ENCODE measurements at places on chromosomes 6 and 20.

DNA sequence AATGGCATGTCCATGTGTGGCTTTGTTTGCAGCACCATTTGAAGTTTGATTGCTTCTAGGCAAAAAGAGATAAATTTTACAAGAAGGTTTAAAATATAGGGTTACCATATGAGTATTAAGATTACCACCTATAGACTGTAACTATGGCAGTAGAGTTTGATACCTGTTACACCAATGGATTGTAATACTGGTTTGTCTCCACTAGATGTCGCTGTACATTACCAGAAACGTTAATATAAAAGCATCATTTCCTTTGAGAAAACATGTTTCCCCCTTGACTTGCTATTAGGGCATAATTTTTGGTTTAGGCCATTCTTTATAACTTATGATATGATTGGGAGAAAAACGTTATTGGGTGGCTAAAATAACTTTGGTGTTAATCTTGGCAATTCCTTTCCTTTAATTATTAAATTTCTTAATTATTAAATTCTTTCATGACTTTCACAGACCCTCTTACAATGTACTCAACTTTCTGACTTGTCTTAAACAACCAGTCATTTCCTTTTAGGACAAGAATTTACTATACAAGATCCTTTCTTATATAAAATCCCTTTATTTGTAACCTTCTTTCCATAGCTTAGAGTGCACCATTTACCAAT, 42.8 kb downstream of the HLA-DPB1 start:
- peak; percentile 53 for DNase-seq

DNA sequence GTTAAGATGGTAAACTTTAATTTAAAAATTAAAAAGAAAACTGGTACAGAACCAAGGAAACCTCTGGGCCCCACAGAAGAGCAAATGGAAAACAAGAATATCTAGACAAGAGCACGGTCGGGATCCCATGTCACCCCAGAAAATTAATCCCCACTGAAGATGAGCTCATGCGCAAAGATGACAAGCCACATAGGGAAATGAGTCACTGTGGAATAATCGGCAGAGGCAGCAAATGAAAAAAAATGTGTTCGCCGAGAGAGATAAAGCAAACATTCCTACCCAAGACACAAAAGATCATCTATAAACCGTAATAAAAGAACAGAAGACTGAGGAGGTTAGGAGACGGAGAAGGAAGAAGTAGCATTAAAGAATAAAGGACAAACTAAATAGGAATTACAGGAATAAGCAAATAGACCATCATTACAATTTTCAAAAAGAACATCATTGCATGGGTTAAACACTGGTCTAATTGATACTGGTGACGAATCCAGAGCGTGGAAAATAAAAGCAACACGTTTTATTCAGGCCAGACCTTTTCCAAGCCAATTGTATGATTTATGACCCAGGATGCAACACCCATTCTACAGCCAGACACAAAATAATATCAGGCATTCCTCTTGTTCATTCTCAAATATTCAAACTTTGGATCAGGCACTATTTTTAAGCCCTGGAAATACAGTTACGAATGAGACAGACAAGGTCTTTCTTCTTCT, 138.0 kb upstream of the ARID1B start:
- DNase-seq, result no peak

DNA sequence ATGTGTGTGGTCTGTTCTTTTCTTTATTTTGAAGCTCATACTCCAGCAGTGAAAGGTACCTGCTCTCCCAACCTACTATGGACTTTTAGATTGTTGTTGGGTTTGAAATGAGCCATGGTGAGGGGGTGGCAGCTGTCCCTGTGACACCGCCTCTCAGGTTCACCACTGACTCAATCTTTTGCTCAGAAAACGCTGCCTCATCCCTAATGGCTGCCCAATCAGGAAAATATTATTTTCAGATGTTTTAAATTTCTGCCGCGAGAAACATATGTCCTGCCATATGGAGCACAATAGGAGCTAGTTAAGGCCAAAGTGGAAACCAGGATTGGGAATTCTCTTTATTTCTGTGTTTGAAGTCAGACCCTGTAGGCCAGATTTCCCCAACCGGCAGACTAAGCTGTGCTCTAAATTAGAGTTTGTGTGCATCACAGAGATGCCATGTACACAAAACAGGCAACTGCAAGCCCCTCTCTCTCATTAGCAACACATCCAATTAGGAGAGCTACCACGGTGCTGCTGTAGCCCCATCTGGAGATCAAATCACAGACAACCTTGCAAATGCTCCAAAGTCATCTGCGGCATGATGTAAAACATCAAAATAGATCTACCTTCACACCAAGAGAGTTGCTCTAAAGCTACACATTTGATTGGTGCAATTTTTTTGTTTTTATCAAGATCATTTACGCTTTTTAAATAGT, 144.1 kb upstream of the BACH2 start:
- DNase-seq, result no peak

GRCh38 chr6:3351105-3351676, 92.4 kb downstream of the PSMG4 start:
- DNase-seq, result no peak

DNA sequence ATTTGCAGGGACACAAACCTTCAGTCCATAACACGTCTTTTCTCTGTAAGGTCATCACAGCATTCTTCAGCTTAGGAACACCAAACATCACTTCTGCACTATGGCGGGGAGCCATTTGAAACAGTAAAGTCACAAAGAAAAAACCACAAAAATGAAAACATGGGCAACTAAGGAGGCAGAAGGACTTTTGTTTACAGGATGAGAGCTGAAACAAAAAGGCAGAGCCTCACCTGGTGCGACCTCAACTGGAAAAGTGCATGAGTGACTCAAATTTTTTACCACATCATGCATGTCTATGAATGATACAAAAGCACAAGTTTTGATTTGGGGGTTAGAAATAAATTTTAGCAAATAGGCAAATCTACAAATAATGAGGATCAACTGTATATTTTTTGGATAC, 68.2 kb upstream of the TNFAIP3 start:
- DNase-seq, result no peak

GRCh38 chr6:44064089-44064947, 62.9 kb downstream of the MRPL14 start:
- peak; percentile 71 for DNase-seq

- no peak for DNase-seq
Observed at GRCh38 chr20:62771396-62772102, 24.7 kb upstream of the MRGBP start.

DNA sequence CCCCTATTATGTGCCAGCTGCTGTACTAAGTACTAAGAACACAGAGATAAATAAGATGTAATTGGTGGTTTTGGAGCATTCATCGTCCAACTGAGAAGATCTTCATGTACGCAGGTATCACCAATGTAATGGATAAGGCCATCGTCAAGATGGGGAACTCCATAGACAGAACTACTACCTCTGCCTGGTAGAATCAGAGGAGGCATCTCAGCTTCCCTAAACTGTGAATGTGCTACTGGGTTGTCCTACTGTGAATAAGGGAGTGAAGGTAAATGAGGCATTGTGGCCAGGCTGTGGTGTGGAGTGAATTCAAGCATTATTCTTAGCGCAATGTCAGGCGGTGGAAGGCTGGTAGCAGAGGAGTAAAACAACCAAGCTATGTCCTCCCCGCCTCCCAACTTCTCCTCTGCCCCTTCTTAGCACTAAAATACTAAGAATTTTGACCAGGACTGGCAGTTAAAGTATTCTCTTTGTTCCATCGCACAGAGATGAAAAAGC, 68.2 kb downstream of the TBC1D7 start:
- no peak for DNase-seq

DNA sequence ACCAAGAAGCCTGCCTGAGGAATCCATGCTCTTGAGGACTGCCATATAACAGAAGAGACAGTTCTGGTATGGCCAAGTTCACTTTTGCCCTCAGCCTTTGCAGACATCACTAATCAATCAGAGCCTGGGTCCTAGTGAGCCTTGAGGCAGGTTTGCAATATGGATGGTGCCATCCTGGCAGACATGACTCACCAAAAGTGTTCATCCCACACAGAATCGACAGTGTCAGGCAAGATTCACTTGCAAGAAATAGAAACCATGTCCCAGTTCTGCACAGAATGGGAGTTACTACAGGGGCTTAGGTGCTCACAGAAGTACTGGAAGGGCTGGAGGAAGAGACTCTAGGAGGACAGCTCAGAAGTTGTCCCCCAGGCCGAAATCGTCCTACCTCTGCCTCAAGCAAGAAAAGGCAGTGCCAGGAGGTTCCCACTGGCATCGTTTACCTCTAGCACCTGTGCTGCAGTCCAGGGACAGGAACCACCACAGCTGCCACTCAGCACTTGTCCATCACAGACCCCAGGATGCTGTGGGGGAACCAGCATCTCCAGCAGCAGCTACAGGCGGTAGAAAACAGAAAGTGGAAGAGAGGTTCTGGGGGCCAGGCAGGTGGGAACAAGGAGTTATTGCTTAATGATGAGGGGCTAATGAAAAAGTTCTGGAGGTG, 42.6 kb upstream of the PHACTR3 start:
- no peak for DNase-seq

DNA sequence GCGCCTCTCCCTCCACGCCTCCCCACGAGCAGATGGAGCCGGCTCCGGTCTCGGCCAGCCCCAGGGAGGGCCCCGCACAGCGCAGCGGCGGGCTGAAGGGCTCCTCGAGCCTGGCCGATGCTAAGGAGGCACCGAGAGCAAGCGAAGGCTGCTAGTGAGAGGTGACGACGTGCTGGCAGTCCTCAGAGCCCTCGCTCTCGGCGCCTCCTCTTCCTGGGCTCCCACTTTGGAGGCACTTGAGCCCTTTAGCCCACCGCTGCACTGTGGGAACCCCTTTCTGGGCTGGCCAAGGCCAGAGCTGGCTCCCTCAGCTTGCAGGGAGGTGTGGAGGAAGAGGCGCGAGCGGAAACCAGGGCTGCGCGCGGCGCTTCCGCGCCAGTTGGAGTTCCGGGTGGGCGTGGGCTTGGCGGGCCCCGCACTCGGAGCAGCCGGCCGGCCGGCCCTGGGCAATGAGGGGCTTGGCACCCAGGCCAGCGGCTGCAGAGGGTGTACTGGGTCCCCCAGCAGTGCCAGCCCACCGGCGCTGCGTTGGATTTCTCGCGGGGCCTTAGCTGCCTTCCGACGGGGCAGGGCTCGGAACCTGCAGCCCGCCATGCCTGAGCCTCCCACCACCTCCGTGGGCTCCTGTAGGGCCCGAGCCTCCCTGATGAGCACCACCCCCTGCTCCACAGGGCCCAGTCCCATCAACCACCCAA, 2.5 kb upstream of the TMEM14C start:
- DNase-seq, result peak; percentile 44

DNA sequence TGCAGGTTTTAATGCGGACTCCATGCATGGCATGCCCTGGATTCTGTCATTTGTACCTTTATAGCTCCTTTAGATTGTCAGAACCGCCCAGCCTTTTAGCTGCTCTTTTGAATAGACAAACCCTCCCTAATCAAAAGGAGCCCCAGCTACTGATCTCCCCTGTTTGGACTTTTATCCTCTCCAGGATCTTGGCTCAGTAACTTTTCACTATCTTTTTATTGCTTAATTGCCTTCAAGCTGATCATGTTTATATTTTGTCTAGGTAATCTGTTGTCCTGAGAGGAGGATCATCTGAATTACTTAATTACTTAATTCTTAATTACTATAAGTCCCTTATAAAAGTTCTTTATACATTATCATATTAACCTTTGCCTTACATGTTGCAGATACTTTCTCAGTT, 93.2 kb downstream of the HIVEP1 start:
- DNase-seq, result no peak

- peak; percentile 71 for DNase-seq
Observed at GRCh38 chr20:34709831-34710567, 5.9 kb downstream of the TP53INP2 start.

DNA sequence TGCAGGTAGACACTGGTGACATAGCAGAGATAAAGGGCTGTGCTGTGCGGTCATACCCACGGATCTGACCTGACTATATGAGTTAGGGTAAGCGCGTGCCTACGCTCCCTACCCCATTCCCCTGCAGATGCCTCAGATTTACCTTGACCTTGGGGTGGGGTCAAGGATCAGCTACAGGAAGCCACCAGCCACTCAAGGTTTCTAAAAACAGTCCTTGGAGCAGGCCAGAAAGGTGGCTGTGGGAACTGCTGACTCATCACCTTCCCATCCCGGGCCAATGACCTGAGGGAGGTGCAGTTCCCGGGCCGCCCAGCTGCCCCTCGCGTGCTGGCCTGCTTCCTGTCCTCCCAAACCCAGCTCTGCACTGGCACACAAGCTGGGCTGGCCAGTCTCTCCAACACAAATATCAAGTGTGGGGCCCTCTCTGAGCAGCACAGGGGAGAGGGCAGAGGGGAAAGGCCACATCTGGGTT, 23.0 kb downstream of the KCNK5 start:
- DNase-seq, result no peak

DNA sequence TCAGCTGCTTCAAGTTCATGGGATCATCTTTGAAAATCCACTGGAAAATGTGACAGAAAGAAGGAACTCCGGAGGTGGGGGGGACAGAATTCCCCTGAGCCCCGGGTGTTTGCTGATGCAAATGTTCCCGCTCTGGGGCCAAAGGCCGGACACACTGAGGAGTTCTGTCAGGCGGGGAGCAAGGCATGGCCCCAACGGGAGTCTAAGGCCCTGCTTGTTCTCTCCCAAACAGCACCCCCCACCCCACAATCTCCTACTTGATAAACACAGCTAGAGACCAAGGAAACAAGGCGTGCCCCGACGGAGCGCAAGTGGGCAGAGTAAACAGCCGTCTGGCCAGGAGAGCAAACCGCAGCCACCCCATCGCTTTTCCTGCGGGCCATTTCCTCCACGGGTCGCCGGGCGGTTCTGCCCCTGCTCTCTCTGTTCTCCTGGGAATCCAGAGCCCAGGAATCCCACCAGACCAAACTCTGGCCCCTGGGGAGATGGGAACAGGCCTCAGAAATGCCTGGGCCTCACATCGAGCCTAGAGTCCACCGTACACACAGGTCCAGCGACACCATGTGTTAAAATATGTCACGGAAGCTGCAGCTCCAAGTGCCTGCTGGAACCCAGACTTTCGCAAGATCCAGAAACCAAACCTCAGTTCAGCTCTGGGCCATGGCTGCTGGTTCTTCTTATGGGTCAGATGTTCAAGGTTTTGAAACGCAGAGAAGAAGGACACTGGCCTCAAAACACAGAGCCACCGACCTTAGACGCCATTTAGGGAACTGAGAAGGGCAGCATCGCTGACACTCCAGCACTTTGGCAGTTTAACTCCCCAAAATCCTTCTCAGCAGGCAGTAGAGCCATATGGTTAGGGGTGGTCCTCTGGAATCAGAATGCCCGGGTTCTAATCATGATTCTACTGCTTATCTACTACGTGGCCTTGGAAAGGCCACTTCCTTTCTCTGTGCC, 104.2 kb downstream of the PREX1 start:
- DNase-seq, result no peak

- DNase-seq, result no peak
Observed at GRCh38 chr6:118736440-118736839, 85.0 kb upstream of the CEP85L start.

DNA sequence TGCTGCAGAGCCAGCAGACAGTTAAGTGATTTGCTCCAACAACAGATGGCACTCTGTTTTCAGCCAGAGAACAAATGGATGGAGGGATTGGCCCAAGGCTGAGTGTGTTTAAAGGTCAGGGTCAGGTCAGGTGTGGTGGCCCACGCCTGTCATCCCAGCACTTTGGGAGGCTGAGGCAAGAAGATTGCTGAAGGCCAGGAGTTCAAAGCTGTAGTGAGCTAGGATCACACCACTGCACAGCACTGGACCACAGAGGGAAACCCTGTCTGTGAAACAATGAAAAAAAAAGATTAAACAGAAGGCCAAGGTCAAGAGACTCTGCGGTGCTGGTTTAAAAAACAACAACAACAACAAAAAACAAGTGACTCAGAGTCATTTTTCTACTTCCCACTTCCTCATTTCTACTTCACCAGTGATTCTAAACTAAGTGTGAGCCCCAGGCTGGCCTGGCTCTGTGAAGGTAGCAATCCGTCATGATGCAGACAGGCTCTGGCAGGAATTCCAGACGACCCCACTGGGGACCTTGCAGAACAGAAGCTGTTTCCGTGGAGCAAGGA, 42.5 kb upstream of the ARMC2 start:
- DNase-seq, result no peak

GRCh38 chr6:136676075-136676474, 116.2 kb downstream of the MAP3K5 start:
- no peak for DNase-seq

Data from ACHN (cell line).